ENCODE measurements at places on chromosomes 1 and 21.

DNA sequence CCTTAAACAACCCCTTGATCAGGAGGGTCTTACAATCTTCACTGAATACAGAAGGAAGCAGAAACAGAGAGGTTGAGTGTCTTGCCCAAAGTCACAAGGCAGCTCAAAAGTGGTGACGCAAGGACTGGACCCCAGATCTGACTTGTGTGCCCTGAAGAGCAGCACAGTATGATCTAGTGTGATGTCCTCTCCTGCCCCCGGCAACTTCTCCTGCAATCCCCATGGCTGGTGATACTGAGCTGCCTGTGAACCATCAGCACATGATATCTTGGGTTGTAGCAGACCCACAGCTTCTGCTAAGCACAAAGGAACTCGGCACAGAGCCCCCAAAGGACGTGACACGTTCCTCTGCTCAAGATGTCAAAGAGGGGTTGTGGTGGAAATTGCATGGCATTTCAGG lies 51.2 kb upstream of the EDN2 start:
- no peak for DNase-seq

GRCh38 chr1:23726686-23727085 lies 16.6 kb upstream of the ELOA start:
- DNase-seq: no peak

- DNase-seq: peak; percentile 37
Measured at GRCh38 chr1:6448749-6449631, 17.0 kb downstream of the TNFRSF25 start.

DNA sequence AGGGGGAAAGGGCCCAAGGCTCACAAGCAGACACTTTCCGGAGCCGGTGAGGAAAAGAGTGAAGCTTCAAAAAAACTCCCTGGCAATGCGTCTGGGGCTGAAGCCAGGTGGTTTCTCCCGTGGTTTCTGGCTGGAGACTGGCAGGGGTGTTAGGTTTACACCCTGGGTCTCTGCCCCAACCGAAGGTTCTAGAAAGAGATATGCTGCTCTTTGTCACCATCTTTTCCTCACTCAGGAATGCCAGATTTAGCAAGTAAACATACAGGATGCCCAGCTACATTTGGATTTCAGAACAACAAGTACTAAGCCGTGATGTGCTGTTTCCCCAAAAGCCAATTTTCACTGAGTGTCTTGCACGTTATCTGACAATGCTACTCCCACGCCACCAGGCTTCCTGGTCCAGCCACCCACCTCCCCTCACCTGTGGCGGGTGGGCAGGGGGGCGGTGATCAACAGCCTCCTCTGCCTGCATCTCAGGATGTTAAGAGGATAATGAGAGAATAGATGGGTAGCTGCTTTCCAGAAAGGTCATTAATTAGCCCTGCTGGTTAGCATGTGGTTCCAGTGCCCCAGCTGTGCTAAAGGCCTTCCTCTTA lies 69.6 kb upstream of the OLIG2 start:
- DNase-seq: no peak

DNA sequence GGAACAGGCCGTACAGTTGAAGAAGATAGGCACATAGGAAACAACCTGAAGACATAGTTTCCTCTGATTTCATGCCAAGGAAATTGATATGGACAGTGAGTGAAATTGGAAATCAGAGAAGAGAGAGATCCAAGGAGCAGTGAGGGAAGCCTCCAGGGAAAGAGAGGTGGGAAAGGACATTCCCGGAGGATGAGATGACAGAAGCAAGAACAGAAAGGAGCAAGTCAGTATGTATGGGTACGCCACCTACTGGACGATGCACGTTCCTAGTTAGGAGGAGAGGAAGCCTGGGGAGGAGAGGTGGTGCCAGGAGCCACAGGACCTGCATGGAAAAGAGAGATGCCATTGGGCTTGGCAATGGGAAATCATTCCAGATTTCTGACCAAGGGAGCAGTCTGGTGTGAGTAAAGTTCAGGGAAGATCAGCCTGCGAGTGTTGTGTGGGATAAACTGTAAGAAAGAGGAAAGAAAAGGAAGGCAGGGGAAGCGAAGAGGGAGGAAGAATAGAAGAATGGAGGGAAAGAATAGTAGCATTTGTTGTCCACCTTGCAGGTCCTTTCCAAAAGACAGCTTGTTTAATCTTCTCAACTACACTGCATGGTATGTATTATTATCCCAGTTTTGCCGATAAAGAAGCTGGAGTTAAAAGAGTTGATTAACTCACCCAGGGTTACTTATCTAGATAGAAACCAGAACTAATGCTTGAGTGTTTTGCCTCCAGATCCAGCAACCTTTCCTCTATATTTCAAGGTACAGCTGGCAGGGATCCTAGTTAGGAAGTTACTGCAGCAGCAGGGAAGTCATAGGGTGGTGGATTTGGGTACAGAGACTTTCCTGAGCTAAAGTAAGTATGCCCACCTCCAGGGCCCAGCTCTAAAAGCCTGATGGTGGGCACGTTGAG lies 27.4 kb downstream of the C1orf116 start:
- peak; percentile 7 for DNase-seq

Measured in cerebellum (tissue), 4 donors.